Activated CD8-positive, alpha-beta memory T cell treated with anti-CD3 and anti-CD28 coated beads for 1 hour (primary cell): ENCODE measurements at places on chromosomes 6 and 20.

DNA sequence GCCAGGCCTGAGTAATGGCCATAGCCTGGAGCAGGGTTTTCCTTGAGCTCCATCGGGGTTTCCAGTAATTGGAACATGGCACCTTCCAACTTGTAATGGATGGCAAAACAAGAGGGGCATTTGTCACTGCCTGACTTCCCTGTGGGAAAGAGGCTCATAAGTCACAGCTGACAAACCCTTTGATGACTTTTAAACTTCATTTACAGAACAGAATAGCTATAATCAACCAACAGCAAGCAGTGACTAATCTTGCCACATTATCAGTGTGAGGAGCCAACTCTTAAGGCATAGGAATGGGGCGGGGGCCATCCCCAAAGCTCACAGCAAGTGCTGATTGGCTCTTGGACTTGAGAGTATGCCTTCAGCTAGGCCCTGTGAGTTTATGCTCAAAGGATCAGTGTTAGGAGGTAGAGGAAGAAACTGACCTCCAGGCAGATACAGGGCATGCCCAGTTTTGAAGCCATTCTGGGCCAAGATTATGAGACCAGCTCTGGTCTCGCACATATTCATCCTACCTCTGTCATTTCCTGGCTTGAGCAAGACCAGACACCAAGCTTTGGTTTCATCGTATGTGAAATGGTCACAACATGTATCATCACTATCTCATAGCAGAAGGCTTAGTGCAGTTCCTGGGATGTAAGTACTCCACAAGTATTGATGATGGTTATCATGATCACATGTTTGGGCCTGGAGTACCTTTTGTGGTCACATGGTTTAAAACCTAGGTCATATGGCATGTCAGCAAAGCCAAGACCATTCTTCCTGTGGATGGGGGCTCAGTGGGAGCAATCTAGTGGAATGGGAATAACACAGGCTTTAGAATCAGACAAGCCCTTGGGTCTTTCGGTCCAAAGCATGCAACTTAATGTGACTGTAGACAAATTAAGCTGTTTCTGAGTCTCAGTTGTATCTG lies 49.2 kb downstream of the EIF2S2 start:
- DNase-seq, result no peak

GRCh38 chr6:34791164-34791700 lies 651 bp upstream of the BLTP3A start:
- peak; percentile 4 for DNase-seq

GRCh38 chr6:11718463-11718862 lies 60.1 kb downstream of the ADTRP start:
- no peak for DNase-seq

- no peak for DNase-seq
Measured at GRCh38 chr6:99894815-99895214, 99.2 kb downstream of the MCHR2 start.

DNA sequence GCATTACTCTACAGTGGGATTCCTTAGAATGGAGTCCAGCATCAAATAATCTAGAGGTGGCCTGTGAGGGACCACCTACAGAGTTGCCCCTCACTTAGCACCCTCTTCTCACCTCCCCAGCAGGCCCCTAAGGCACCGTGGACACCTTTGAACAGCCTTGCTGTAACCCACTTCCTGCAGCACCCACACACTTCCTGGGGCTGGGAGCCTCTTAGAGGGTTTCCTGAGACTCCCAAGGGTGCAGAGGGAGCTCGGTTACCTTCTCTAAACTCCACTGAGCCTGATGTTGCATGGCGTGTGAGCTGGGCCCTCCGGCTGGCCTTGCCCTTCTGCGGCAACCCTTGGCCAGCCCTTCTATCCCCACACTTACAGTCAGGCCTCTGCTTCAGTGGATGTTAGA lies 7.3 kb upstream of the SIRPG start:
- peak; percentile 30 for DNase-seq

- DNase-seq, result no peak
Measured at GRCh38 chr6:90631046-90631445, 44.2 kb upstream of the MAP3K7 start.

GRCh38 chr6:13180538-13180937 lies 147.8 kb downstream of the TBC1D7 start:
- DNase-seq, result no peak

- no peak for DNase-seq
Measured at GRCh38 chr6:46293641-46294316, 123.0 kb upstream of the ENPP5 start.

- no peak for DNase-seq
Measured at GRCh38 chr6:3868544-3868943, 19.4 kb downstream of the FAM50B start.

DNA sequence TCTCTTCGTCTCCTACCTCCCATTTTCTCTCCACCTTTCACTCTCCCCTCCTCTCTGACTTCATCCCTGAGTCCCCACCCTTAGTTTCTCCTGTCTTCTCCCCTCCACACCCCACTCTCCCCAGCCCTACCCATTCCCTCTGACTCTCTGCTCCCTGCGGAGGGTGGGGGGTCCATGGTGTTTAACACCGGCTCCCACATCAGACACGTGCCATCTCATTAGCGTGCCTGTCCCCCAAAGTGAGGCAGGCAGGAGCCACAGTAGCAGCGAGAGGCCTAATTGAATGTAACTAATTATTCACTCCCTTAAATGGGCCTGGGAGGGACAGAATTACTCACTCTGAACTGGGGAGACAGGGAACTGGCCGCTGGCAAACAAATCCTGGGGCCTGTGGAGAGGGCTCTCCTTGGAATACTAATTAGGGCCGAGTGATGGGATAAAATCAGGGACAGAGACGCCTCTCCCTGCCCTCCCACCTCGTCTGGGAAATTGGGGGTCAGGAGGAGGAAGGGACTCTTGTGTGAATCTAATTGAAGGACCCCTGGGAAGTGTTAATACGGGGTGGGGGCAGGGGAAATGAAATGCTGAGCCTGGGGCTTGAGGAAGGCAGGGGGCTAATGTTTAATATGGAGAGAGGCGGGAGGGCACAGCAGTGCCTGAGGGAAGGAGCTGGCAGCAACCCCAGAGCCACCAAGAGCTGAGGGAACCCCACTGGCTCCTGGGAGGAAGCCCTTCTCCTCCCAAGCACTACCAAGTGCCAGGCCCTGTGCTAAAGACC lies 17.9 kb downstream of the CD40 start:
- DNase-seq, result no peak

- DNase-seq, result no peak
Measured at GRCh38 chr6:22656706-22657351, 87.5 kb downstream of the HDGFL1 start.

GRCh38 chr6:42428326-42429041 lies 23.2 kb downstream of the TRERF1 start:
- no peak for DNase-seq

GRCh38 chr6:166852451-166852975 lies 103.8 kb downstream of the RNASET2 start:
- DNase-seq, result no peak

GRCh38 chr6:6907286-6907685 lies 200.5 kb upstream of the RREB1 start:
- DNase-seq, result no peak

DNA sequence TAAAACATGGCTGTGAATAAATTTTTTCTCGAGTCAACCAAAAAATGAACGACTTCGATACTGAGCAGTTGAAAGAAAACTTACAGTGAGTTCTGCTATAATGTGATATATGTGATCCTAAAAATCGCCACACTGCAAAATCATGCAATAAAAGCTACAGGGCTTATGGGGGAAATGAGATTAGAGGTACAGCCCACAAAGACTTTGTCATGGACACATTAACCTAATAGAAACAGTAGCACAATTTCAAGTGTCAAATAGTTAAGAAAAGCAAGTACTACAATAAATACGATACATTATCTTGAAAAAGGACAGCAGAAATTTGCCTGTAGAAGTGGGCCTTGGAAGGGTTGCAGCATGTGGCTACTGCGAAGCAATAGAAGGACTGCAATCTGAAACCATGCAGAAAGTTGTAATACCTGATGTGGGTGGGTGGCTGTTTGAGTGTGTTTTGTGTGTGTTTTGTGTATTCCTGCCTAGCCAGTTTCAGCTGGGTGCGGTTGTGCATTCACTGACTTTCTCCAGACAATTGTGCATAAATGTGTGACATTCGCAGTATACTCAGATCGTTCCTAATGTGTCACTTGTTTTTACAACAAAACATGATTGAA lies 79.1 kb downstream of the RPP40 start:
- DNase-seq, result no peak

GRCh38 chr6:115706981-115707380 lies 353.7 kb downstream of the FRK start:
- DNase-seq, result no peak

- DNase-seq, result no peak
Measured at GRCh38 chr6:90105506-90106170, 191.0 kb downstream of the BACH2 start.

- no peak for DNase-seq
Measured at GRCh38 chr6:108068618-108069017, 5.9 kb downstream of the OSTM1 start.

DNA sequence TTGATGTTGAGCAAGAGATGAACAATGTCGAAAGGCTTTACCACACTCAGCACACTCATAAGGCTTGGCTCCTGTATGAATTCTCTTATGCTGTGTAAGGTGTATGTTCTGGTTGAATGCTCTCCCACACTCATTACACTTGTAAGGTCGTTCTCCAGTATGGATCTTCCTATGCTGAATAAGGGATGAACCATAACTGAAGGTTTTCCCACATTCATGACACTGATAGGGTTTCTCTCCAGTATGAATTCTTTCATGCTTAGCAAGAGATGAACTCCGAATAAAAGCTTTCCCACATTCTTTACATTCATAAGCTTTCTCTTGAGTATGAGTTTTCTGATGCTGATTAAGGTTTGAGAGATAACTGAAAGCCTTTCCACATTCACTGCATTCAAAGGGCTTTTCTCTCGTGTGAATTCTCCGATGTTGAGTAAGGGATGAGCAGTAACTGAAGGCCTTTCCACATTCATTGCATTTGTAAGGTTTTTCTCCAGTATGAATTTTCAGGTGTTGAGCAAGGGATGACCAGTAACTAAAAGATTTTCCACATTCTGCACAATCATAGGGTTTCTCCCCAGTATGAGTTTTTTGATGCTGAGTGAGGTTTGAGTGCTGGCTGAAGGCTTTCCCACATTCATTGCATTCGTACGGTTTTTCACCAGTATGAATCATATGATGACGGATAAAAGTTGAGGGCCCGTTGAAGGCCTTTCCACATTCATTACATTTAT lies 21.1 kb downstream of the ZNF184 start:
- no peak for DNase-seq

GRCh38 chr6:164928728-164929407 lies 380.5 kb downstream of the C6orf118 start:
- no peak for DNase-seq

GRCh38 chr6:76441875-76442274 lies 369.4 kb upstream of the IMPG1 start:
- DNase-seq, result no peak

- DNase-seq, result no peak
Measured at GRCh38 chr6:34157851-34158250, 12.0 kb upstream of the GRM4 start.

- no peak for DNase-seq
Measured at GRCh38 chr6:100078509-100078908, 84.5 kb upstream of the MCHR2 start.

DNA sequence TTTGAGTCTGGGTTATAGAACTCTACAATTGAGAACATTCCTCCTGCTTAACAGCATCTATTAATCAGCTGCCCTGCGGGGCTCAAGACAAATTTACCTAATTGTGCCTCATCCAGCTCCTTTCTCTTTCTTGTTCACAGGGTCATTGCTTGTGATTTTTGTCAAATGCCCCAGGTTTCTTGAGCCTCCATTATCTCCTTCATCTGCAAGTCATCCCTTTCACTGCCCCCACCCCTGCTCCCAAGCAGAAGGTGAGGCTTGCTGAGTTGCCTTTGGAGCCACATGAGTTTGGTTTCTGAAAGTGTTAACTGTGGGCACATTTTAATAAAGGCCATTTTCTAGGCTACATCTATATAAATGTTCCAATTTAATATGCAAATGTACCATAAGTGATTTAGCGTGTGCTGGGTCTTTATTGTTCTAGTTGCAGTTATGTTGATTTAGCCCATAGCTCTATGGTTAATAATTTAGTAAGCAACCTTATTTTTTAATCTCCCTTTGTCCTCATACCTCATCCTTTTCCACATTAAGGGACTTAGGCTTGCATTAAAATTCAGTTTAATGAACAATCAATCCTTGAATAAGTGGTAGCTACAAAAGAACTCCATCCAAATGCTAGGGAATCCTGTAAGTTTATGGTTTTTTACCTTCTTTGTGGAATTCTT lies 56.1 kb downstream of the VSTM2L start:
- DNase-seq, result no peak
